ENCODE measurements at places on chromosomes 4 and X.
A peak's percentile ranks its signal among the peaks of the same experiment; 100 is the strongest.

DNA sequence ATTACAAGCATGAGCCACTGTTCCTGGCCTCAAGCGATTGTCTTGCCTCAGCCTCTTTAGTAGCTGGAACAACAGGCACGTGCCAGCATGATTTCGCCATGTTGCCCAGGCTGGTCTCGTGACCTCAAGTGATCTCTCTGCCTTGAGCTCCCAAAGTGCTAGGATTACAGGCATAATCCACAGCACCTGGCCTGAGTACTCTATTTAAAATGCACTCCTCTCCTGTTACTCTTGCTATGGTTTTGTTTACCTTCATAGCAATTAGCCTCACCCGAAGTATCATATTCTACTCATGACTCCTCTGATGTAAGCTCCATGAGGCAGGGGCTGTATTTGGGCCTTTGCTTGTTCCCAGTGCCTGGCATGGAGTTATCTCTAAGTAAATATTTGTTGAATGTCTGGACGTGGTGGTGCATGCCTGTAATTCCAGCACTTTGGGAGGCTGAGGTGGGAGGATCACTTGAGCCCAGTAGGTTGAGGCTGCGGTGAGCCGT lies 92.5 kb upstream of the SLC34A2 start:
- no peak for DNase-seq

GRCh38 chr4:138039010-138039409 lies 203.1 kb downstream of the SLC7A11 start:
- no peak for DNase-seq

- DNase-seq, result no peak
These were observed 201.8 kb upstream of the VCX start for GRCh38 chrX:7641141-7641540.

DNA sequence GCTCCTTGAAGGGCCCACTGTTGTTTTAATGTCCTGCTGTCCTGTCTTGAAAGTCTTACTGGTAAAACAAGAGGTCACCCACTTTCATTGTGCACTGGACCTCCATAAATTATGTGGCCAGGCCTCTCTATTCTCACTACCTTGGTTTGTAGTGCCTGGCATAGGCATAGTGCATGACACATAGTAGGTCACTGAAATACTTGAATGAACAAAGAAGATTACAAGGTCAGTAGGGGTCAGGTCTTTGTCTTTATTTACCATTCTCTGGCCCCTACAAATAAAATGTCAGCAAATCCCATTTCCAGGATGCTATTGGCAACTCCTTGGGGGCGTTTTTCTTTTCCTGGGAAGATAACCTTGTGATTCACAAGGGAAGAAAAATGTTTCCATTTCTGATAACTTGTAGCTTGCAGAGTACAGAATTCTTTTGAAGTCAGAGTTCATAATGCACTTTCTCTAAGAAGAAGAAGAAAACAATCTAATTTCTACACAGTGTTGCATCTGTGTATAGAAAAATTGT lies 1.4 kb downstream of the PGM2 start:
- no peak for DNase-seq

DNA sequence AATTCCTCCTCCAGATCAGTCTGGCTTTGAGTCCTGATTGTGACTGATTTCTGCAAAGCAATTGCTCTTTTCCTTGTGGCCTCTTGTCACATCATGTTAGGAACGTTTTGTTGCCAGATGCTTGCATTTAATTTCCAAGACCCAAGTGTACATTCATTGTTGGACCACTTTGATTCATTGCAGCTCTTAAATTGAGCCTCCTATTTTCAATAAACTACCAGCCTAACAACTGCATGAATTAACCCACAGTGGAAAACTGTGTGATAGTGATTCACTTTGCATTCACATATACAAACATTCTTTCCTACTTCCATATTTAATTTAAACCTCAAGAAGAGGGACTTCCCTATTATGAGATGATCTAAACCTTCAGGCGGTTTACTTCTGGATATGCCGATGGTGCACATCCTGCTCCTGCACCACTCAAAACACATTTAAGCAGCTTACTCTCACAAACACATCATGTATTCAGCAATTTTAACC lies 118.4 kb downstream of the AFF1 start:
- DNase-seq, result no peak

- peak; percentile 18 for DNase-seq
These were observed 203.5 kb upstream of the TET2 start for GRCh38 chr4:104942990-104943743.

- DNase-seq, result peak; percentile 60
These were observed 32.1 kb upstream of the MTNR1A start for GRCh38 chr4:186587416-186588018.

DNA sequence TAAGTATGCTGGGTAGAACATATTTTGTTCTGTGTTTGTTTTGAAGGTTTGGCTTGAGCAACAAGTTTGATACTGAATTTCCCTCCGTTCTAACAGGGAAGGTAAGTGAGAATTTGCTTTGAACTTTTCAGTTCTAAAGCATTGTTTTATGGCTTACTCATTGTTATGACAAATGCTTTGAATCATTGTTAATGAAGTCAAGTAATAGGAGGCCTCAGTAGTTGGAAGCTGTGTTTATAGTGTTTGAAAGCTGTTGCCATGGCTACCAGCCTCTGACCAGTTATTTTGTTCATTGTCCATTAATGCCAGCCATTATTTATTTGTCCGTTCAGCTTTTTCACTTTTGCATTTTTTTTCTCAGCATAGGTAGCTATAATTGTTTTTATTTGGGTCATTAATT lies 14.4 kb downstream of the CHIC1 start:
- no peak for DNase-seq

DNA sequence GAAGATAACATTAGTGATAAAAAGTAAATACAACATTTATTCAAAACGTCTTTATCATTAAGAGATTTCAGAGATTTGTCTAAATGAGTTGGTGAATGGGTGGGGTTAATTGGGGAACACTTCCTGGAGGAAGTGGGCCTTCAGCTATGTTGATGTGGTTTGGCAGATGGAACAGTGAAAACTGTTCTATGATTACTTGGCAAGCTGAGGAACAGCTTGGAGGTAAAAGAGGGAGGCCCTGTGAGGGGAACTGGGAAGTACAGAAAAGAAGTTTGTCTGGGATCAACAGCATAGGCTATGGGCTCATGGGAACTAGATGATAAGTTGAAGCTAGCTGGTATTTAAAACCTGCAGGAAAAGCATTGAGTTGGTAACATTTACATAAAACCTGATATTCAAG lies 26.0 kb downstream of the OCRL start:
- DNase-seq, result no peak

- peak; percentile 52 for DNase-seq
These were observed 2.6 kb upstream of the CNOT6L start for GRCh38 chr4:77821775-77822174.

- DNase-seq, result no peak
These were observed 82.5 kb downstream of the GATB start for GRCh38 chr4:151678048-151678872.

GRCh38 chr4:128848461-128848860 lies 39.0 kb downstream of the JADE1 start:
- no peak for DNase-seq

DNA sequence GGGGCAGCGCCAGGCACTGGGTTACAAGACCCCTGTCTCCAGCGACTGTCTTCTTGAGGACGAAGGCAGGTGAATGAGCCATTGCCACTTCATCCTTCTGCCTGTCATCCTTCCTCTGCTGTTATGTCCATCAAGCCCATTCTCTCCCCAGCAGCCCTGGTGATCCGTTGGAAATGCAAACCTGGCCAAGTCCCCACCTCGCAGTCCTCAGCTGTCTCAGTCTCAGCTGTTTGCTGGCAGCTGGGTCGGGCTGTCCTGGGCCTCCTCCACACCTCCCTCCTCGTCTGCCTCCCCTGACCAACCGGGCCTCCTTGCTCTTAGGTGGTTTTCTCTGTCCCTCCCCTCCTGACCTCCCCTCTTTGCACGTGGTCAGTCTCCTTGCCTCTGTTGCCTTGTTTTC lies 38.0 kb downstream of the PTTG2 start:
- DNase-seq, result no peak

DNA sequence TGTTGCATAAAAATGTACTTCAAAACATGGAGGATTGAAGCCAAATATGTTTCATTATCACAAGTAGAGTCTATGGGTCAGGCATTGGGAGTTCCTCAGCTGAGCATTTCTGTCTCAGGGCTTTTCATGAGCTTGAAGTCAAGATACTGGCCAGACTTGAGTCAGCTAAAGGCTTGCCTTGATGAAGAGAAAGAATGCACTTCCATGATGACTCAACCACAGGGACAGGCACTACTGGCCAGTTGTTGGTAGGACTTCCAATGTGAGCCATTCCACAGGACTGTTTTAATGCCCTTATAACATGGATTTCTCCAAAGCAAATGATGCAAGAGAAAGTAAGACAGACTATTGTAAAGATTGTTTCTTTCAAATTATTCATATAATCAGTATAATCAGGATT lies 895.6 kb downstream of the RAB28 start:
- no peak for DNase-seq

- no peak for DNase-seq
These were observed 78.9 kb upstream of the CNKSR2 start for GRCh38 chrX:21295246-21295820.

DNA sequence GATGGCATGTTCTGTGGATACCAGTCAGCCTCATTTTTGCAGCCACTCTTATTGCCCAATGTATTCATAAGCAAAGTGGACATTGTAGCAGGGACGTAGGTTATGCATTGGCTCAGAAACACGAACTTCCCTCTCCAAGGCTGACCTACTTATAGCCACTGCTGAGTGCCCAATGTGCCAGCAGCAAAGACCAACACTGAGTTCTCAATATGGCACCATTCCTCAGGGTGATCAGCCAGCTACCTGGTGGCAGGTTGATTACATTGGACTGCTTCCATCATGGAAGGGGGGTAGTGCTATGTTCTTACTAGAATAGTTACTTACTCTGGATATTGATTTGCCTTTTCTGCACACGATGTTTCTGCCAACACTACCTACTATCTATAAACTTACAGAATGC lies 306.9 kb downstream of the KCNIP4 start:
- no peak for DNase-seq

- DNase-seq, result no peak
These were observed 296.2 kb downstream of the FRMPD4 start for GRCh38 chrX:12434493-12434892.

- DNase-seq, result no peak
These were observed 115.2 kb downstream of the GABRA2 start for GRCh38 chr4:46274717-46275116.

DNA sequence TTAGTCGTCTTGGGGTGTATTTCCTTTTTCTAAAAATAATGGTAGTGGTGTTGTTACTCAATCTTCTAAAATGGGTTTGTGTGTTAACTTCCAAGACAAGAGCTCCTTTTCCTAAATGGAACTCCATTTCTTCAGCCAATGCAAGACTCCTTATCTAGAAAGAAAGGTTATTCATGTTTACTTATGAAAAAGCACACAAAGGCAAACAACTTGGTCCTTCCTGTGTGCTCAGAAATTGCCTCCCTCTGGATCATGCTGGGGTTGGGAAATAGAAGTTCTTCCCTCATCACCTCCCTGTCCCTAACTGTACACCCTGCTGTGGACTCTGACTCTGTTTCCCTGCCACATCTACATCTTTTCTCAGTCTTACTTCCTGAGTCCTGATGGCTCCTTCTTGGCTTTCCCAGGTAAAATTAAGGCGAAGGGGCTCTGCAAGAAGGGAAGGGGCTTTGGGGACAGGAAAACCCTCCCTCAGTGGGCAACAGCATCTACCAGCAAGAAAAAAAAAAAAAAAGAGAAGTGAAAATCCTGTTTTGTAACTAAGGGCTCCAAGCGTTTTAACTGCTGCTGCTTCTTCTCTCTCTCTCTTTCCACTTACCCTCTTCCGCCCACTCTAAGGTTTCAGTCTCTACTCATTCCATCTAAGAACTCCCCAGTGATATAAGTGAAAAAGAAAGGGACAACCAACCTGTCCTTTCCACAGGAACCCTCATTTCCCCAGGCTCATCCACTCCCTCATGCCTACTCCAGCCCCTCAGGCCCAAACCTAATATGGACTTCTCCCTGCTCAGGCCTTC lies 19.8 kb upstream of the TASL start:
- DNase-seq, result no peak

DNA sequence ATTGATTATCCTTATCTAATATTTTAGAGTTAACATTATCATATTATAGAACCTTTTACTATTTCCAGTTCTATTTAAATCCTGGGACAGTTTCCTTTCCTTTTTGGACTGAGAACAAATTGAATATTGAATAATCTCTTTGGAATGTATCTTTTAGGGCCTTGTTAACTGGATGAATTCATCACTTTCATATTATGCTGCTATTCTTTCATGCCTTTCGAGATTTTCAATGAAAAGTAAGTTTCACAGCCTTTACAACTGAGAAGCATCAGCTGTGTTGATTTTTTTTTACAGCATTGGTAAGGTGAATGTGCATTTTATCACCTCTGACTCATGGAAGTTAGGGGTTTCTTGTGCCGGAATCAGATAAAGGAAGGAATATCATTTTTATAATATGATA lies 39.6 kb downstream of the PDLIM5 start:
- DNase-seq, result no peak

DNA sequence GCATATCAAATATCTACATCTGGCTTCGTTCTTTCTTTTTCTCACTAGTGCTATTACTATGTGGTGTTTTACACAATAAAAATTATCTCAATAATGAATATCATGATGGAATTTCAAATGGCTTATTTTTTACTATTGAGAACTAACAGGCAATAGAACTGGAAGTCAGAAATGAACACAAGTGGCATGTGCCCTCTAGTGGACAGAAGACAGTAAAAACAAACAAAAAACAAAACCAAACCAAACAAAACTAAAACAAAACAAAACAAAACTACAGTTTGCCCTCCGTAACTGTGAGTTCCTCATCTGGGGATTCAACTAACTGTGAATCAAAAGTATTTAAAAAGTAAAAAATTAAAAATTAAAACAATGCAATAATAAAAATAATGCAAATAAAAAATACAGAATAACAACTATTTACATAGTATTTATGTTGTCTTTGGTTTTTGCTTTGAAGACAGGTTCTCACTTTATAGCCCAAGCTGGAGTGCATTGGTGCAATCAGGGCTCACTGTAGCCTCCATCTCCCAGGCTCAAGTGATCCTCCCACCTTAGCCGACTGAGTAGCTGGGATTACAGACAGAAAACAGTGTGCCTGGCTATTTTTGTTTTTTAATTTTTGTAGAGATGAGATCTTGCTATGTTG lies 195.6 kb upstream of the TACR3 start:
- no peak for DNase-seq

- no peak for DNase-seq
These were observed 84.8 kb downstream of the CLDN34 start for GRCh38 chrX:10051866-10052480.

DNA sequence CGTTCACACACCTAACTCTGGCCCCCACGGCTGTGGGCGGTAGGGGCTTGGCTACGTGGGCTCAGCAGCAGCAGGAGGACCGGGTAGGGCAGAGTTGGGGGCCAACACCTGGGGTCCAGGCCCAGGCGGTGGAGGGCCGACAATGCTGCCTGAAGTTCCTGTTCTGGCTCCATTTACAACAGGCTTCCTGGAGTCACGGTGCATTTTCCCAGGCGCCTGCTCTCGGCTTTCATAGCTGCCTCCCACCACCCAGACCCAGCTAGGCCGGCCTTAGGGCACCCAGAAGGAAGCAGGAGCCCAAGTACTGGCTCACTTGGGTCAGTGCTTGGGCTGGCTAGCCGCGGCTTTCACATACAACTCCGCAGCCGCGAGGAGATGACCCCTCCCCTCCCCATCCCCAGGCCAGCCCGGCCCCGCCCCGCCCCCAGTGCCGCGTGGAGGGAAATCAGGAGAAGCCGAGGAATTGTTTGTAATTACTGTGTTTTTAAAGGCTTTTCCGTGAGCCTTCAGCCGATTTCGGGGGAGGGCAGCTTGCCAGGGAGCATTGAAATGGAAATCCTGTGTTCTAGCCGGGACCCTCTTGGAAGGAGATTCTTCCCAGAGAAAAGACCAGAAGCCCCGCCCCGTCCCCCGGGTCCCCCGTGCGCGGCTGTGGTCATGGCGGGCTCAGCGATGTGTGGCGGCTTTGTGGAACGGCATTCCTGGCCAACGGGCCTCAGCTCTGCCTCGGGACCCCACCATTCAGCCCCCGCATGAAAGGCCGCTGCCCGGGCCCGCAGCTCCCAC lies 28.5 kb downstream of the PJA1 start:
- no peak for DNase-seq

All from activated CD4-positive, alpha-beta T cell treated with anti-CD3 and anti-CD28 coated beads, Interleukin-2, amount 10 ng/mL, durations not matched to agents 7 days and 5 days (primary cell).